ENCODE measurements at places on chromosomes 1 and 21.

DNA sequence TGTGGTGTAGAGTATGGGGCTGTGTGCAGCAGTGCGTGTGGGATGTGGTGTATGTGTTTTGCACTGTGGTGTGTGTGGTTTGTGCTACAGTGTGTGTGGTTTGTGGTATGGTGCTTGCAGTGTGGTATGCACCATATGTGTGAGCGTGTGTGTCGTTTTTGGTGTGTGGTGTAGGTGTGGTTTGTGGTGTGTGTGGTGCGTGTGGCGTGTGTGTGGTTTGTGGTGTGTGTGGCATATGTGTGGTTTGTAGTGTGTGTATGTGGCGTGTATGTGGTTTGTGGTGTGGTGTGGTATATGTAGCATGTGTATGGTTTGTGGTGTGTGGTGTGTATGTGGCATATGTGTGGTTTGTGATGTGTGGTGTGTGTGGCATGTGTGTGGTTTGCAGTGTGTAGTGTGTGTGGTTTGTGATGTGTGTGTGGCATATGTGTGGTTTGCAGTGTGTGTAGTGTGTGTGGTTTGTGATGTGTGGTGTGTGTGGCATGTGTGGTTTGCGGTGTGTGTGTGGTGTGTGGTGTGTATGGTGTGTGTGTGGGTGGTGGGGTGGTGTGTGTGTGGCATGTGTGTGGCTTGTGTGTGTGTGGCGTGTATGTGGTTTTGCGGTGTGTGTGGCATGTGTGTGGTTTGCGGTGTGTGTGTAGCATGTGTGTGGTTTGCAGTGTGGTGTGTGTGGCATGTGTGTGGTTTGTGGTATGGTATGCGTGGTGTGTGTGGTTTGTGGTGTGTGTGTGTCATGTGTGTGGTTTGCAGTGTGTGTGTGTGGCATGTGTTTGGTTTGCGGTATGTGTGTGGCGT lies 53.5 kb upstream of the TRAPPC10 start:
- no peaks in the 10 kb centered on the region for H3K4me1 ChIP-seq
- no peaks in the 10 kb centered on the region for H3K27me3 ChIP-seq
- no peaks in the 10 kb centered on the region for H3K36me3 ChIP-seq
- DNase-seq, result no peak

DNA sequence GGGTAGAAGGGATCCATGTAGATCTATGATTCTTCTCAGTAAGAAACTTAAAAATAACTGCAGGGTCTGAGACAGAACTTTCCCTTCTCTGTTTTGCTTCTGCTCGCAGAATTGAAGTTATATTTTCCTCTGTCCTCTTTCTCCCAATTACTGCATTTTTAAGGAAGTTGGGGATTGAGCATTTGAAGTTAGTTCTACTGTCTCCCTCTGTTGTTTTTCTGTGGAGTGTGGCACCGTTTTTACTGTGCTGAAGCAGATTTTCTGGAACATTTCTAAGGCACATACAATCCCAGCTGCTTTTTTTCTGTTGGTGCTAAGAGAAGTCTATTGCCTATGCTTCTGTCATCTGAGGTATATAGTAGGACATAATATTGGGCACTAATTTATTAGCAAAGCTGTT lies 43.3 kb downstream of the RASAL2 start:
- no peak overlapping the region for H3K4me3 ChIP-seq
- no peaks in the 10 kb centered on the region for H3K27me3 ChIP-seq
- peaks cover 43% of the 10 kb centered on the region for H3K4me1 ChIP-seq
- no peak for DNase-seq
- H3K27ac ChIP-seq, result peak overlapping the region; percentile 7

DNA sequence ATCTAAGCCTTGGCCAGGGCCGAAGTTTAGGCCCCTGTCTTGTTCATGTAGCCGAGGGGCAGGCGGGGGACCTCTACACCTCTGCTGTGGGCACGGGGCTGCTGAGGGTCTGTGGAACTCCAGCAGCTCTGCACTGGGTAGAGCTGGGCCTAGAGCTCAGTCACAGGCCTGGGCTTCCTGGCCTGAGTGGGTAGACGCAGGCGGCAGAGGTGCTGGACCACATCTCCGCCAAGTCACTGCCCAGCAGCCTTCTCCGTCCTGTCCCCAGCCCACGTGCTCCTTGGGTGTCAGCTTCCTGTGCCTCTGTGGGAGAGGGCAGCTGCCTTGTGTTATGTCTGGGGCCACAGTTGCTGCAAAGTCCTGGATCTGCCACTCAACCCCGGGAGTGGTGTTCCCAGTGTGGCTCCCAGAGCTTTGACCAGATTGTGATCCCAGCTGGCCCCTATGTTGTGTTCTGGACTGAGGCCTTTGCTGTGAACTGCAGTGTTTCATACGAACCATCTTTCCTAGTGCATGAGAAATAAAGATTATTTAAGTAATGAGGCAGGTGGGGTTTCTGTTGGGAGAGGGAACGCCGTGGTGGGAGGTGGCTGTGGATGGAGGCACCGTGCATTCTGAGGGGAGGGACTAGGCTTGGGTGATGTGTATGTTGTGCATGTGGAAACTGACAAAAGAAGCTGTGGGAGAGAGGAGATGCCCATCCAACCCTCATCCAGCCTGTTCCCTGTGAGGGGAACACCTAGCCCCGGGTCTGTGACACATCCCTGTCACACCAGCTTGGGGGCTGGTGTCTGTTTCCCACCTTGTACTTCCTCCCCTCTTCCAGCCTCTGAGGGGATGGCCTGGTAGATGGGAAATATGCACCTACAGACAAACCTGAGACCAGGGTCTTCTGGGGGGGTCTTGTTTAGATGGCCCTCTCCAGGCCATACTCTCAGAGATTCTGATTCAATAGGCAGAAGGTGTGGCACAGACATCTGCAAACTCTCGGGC lies 12.2 kb downstream of the AMPD2 start:
- DNase-seq, result no peak
- peaks cover 25% of the 10 kb centered on the region for H3K4me1 ChIP-seq
- no peaks in the 10 kb centered on the region for H3K27me3 ChIP-seq
- no peak overlapping the region for H3K4me3 ChIP-seq

DNA sequence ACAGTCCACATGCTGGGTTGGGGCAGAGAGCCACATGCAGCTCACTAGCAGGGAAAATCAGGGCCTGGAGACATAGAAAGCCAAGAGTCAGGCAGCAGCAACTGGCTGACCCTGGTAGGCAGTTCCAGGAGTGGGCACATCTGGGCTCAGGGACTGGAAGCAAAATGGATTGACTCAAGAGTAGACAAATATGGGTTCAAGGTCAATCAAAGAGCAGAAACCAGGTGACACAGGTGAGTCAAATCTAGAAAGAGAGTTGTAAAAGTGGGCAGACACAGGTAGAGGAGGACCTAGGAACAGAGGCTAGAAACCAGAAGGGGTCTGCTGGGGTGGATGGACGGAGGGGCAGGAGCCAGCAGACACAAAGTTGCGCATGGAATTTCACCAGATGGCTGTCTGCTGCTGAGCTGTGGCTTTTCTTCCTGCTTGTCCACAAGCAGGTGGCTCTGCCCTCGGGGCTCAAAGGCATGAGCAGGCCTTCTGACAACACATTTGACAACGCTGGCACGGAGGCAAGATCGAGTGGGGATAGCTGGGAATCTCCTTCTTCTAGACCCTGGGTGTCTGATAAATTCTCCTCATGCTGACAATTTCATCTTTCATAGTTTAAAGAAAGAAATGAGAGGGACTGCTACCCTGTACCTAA lies 40.8 kb upstream of the IGSF3 start:
- H3K27ac ChIP-seq, result no peak overlapping the region
- peaks cover 14% of the 10 kb centered on the region for H3K36me3 ChIP-seq
- no peak overlapping the region for H3K4me3 ChIP-seq
- peaks cover 50% of the 10 kb centered on the region for H3K4me1 ChIP-seq
- H3K27me3 ChIP-seq, result no peaks in the 10 kb centered on the region
- DNase-seq, result no peak

GRCh38 chr21:45102391-45102932 lies 28.1 kb downstream of the ADARB1 start:
- H3K27me3 ChIP-seq, result no peaks in the 10 kb centered on the region
- DNase-seq, result no peak
- peaks cover 8% of the 10 kb centered on the region for H3K4me1 ChIP-seq
- H3K27ac ChIP-seq, result peak overlapping the region; percentile 25
- no peak overlapping the region for H3K4me3 ChIP-seq
- no peaks in the 10 kb centered on the region for H3K36me3 ChIP-seq

- H3K27me3 ChIP-seq, result peaks cover 4% of the 10 kb centered on the region
- H3K36me3 ChIP-seq, result no peaks in the 10 kb centered on the region
- no peak overlapping the region for H3K27ac ChIP-seq
- DNase-seq, result no peak
- H3K4me1 ChIP-seq, result peaks cover 14% of the 10 kb centered on the region
Measured at GRCh38 chr1:229040630-229041358, 230.1 kb upstream of the RAB4A start.

DNA sequence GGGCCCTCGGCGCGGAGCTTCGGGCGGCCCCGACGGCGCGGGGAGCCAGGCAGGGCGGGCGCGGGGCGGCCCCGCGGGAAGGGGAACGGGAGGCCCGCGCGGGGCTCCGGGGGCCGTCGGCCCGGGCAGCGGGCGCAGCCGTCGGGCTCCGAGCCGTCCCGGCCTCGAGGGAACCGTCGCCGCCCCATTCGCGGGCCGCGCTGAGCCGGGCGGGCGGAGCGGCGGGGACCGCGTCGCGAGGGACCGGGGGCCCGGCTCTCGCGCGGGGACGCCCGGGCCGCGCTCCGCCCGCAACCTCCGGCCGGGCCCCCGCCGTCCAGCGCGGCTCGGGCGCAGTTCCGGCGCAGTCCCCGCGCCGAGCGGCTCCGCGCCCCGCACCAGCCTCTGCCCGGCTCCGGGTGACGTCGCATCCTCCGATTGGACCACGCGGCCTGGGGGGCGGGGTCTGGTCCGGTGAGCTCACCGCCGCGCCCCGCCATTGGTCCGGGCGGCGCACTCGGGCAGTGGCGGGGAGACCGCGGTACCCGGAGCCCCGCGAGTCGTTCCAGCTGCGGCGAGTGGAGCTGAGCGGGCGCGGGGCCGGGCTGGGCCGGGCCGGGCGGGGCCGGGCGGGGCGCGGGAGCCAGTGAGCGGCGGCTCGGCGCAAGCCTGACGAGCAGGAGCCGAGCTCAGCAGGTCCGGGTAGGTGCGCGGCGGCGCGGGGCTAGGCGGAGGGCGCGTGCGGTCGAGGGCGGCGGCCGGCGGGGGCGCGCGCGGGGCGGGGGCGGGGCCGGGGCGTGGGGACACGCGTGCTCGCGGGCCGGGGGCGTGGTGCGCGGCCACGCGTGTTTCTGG lies 66.7 kb upstream of the VAMP3 start:
- peak overlapping the region; percentile 70 for H3K4me3 ChIP-seq
- peaks cover 54% of the 10 kb centered on the region for H3K27me3 ChIP-seq
- DNase-seq, result peak; percentile 95

DNA sequence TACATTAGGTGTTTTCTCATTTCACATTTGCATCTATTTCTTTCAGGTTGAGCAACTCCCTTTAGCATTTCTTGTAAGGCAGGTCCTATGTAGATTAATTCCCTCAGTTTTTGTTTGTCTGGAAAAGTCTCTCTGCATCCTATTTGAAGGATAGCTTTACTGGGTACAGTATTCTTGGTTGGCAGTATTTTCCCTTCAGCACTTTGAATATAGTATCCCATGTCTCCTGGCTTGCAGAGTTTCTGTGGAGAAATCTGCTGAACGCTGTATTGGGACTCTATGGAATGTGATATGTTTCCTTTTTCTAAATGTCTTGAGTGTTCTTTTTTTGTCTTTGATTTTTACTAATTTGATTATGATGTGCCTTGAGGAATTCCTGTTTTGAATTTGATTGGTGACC lies 28.9 kb upstream of the FAM163A start:
- no peak overlapping the region for H3K4me3 ChIP-seq
- H3K27me3 ChIP-seq, result peaks cover 11% of the 10 kb centered on the region
- H3K27ac ChIP-seq, result no peak overlapping the region
- DNase-seq, result no peak

DNA sequence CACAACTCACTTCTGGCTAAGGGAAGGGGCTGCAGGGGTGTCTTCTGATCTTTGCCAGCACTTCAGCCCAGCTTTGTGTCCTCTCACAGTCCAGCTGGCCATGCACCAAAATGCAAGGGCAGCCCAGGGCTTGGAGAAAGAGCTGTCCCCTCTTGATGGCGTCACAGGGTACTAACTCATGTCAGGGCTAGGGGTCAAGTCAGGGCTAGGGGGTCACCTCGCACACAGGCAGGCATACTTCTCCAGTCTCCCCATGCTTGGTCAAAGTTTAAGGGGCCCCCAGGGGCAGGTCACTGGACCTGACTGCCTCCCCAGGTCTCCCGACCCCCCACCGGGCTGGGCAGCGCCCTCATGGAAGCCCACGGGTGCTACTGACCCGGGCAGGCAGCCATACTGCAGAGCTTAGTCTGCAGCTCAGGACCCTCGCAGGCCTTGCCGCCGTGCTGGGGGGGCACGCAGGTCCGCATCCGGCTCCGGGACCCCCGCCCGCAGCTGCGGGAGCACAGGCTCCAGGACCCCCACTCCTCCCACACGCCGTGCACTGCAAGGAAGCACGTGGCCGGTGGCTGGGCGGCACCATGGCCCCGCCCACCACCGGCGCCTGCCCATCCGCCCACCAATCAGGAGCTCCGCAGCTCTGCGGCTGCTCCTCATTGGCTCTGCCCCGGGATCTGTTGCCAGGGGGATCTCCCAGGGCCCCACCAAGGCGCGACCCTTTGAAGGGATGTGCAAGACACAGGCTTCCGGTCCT lies 21.5 kb downstream of the ADGRB2 start:
- peaks cover 32% of the 10 kb centered on the region for H3K4me1 ChIP-seq
- H3K27ac ChIP-seq, result no peak overlapping the region
- DNase-seq, result peak; percentile 58
- no peak overlapping the region for H3K4me3 ChIP-seq
- H3K36me3 ChIP-seq, result no peaks in the 10 kb centered on the region
- H3K27me3 ChIP-seq, result no peaks in the 10 kb centered on the region

GRCh38 chr1:228664399-228664914 lies 70.8 kb upstream of the RHOU start:
- no peak overlapping the region for H3K27ac ChIP-seq
- peaks cover 6% of the 10 kb centered on the region for H3K4me1 ChIP-seq
- peak; percentile 84 for DNase-seq
- no peaks in the 10 kb centered on the region for H3K36me3 ChIP-seq
- peaks cover 2% of the 10 kb centered on the region for H3K27me3 ChIP-seq
- no peak overlapping the region for H3K4me3 ChIP-seq

DNA sequence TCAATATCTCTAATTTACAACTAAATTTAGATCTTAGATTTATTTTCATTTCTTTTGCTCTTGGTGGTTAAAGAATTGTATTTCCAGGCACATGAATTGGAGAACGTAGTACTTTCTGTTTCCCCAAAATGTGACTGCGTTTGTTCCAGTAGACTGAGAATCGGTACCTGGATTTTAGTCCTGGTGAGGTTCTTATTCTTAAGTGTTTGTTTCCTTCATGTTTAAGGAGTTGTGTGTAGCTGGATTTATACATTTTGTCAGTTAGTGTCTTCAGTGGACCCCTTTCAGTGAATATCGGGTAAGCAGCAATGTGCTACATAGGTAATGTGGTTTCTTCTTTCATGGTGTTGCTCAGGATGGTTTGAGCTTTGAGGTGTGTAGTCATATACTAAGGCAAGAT lies 6.8 kb downstream of the MIER1 start:
- no peaks in the 10 kb centered on the region for H3K27me3 ChIP-seq
- peak overlapping the region; percentile 94 for H3K4me3 ChIP-seq
- DNase-seq, result no peak
- peak overlapping the region; percentile 91 for H3K27ac ChIP-seq
- peaks cover 54% of the 10 kb centered on the region for H3K4me1 ChIP-seq

- peaks cover 7% of the 10 kb centered on the region for H3K27me3 ChIP-seq
- H3K4me3 ChIP-seq, result no peak overlapping the region
- no peaks in the 10 kb centered on the region for H3K4me1 ChIP-seq
- no peaks in the 10 kb centered on the region for H3K36me3 ChIP-seq
- no peak overlapping the region for H3K27ac ChIP-seq
Measured at GRCh38 chr1:51000160-51000559, 30.1 kb downstream of the CDKN2C start.

GRCh38 chr1:155251566-155251965 lies 3.7 kb downstream of the ENTREP3 start:
- no peak overlapping the region for H3K27ac ChIP-seq
- DNase-seq, result no peak
- H3K4me1 ChIP-seq, result peaks cover 23% of the 10 kb centered on the region
- H3K4me3 ChIP-seq, result no peak overlapping the region

Data from WTC11 (cell line).